Activated CD4-positive, alpha-beta T cell treated with anti-CD3 and anti-CD28 coated beads for 24 hours (primary cell): ENCODE measurements at places on chromosomes 4 and X.
A peak's percentile ranks its signal among the peaks of the same experiment; 100 is the strongest.

DNA sequence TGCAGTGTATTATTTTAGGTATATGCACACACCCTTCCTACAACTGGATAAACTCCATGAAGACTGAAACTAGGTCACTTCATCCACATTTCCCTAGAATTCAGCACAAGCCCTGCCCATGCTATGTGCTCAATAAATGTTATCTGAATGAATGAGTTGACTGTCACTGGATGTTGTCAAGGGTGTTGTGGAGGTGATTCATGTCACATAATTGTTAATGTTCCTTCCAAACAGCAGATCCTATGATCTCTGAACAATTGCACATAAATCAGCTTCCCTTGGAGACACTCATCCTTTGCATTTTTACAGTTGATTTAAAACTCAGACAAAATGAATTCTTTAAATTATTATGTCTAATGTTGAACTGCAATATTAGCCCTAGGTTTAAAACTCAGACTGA is 154.7 kb downstream of the TSPAN5 start:
- DNase-seq = no peak

- no peak for DNase-seq
Measured at GRCh38 chr4:46953564-46953963, 39.8 kb downstream of the GABRA4 start.

GRCh38 chrX:139823806-139824205 is 109.0 kb downstream of the ATP11C start:
- DNase-seq = no peak

GRCh38 chrX:103783196-103783595 is 6.6 kb downstream of the PLP1 start:
- no peak for DNase-seq

DNA sequence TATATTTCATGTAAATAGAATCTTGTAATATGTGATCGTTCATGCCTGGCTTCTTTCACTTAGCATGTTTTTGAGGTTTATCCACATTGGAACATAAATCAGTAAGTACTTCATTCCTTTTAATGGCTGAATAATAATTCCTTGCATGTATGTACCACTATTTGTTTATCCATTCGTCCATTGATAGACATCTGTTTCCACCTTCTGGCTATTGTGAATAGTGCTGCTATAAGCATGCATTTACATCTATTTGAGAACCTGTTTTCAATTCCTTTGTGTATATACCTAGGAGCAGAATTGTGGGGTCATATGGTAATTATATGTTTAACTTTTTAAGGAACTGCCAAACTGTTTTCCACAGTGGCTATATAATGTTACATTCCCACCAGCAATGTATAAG is 356.7 kb upstream of the DIPK2B start:
- no peak for DNase-seq

DNA sequence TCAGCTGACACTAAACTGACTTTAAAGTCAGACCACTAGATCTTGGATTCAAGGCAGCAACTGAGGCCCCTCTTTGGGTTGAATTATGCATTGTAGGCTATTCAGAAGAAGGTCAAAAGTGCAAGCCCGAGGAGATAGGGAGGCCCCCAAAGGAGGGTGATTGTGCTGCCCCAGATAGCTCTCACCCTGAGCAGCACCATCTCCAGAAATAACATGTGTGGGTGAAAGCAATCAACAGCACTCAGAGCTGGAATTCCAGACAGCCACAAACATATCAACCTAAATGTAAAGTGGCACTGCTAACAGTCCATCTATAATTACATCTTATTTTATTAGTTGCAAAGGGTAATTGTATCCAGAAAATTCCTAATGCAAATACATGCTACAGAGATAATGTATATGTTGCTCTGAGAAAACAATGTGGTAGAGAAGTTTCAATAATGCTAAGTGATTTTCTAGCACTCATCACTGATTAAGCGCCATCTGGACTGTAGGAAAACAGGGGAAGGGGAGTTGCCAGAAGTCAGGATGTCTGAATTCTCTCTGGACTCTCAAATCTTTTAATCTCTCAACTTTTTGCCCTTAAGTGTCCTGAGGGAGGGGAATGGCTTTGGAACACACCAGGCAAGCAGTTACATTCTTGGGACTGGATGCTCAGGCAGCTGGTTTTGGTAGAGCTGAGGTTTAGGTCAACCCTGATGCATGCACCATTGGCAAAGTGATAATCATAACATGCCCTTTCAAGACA is 61.8 kb upstream of the SFRP2 start:
- no peak for DNase-seq

DNA sequence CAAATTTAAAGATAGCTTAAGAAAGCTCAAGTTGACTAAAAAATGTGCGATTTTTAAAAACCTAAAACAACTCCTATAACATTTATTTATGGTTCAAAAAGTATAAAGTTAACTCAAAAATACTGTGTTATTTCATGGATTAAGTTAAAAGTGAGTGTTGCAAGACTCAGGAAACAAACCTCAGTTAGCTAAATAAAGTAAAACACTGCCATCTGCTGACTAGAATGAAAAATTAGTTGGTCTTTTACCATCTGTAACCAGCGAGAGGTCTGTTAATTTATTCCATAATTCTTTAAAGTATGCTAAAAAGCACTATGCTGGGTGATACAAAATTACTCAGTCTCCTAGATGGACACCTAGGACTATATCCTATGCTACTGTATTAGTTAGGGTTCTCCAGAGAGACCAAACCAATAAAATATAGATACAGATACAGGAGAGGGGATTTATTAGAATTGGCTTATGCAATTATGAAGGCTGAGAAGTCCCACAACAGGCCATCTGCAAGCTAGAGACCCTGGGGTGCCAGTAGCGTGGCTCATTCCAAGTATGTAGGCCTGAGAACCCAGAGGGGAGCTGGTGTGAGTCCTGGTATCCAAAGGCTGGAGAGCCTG is 4.9 kb upstream of the WDFY3 start:
- no peak for DNase-seq

DNA sequence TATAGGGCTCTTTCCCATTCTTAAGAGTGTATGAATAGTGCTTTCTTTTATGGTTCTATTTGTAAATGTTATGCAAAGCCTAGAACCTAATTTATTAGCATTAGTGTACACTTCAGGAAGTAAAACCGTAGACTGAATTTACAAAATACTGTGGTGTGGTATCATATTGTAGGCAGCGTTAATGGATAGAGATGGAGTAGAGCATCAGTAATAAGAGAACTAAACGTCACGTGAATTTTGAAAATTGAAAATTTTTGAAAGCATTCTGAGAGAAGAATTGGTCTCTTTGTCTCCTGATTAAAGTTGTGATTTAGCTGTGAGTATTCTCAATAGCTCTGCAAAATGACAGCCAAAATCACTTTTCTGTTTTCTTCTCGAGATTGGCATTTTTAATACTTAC is 2.9 kb downstream of the STIM2 start:
- DNase-seq = no peak

- DNase-seq = no peak
Measured at GRCh38 chr4:114026447-114026846, 47.0 kb upstream of the ARSJ start.

DNA sequence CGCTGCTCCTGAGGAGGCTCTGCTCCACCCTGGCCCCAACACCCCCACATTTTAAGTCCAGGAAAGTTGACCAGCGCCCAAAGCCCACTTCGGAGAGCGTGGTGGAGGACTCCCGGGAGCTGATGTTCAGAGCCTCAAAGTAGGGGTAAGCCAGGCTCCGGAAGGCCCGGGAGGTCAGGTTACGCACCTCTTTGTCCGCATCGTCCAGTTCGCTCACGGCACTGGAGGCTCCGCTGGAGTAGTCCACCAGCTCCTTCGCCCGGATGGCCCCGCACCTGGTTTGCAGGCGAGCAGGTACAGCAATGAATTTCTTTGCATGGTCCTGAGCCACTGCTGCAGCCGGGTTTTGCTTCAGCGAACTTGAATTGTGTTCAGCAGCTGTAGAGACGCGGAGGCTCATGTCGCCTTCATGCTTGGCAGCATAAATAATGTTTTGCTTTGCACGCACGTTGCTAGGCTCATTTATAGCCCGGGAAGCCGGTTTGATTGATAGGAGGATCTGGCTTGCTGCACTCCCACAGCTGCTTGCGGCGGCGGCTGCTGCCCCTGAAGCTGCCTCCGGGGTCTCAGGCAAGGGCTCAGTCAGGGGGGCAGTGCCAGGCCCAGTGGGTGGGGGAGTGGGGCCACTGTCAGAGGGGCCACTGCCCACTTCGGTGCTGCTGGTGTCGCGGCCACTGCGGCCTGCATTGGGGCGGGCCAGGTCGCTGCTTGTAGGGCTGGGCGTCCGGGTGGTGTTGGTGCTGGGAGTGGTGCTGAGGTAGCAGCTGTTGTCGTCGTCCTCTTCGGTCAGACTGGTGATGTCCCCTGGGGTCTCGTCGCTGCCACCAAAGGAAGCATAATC is 4.8 kb downstream of the C4orf54 start:
- DNase-seq = no peak

DNA sequence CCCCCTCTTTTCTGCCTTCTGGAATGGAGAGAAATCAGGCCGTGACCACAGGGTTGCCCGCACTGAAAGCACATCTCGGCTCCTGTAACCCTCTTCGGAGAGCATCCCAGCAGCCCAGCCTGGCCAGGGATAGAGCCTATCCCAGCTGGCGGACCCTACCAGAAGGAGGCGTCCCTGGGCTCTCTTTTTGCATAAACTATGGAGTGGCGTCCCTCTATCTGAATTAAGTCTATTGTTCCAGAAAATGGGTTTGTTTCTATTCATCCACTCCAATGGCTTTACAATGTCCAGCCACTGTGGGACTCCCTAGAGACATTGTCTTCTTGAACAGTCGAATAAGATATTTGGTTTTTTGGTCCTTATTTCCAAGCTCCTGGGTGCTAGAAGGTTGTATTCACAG is 689 bp upstream of the NHSL2 start:
- no peak for DNase-seq

DNA sequence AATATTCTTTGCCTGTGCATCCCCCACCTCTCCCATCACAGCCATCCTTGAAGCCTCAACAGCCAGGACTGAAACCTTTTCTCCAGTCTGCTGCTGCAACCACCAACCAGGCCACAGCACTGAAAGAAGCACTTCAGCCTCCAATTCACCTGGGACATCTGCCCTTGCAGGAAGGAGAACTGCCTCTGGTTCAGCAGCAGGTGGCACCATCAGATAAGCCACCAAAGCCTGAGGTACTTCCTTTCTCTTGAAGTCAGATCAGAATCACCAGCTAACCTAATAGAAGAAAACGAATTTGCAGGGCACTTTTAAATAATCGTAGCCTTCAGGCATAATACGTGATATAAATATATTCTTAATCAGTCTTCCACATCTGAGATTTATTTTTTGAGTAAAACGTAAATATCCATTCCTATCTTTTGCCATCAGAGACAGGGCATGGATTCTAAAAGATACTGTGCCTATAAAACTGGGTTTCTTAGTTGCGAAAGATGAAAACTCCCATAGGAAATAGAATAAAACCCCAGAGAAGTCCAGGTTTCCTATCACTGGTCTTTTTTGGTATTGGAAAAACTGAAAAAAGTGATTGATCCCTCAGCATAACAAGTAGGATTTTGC is 9.5 kb downstream of the AMBN start:
- DNase-seq = peak; percentile 25

GRCh38 chrX:155334486-155335336 is at the start of gene CLIC2:
Gene CLIC2, minus strand, starts transcription at chrX:155334614. Its CDS starts 187 bp downstream, at chrX:155334427.
- no peak for DNase-seq

GRCh38 chr4:99379571-99379970 is 27.0 kb upstream of the ADH1C start:
- DNase-seq = no peak

DNA sequence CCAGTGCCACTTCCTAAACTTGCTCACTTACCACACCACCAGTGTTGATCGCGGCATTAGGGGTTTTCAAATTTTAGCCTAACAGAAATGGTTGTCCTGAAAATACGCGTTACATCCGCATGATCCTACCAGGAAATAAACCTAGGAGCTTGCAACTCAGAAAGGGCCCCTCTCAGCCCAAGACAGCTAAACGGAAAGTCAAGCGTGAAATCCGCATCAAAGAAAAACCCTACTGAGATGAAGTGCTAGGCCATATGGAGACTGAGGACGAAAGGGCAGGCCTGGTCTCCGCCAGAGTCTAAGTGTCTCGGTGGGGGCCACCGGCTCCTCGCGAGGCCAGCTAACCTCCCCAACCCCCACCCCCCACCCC is 626 bp downstream of the YTHDC1 start:
- DNase-seq = no peak
